ENCODE measurements at places on chromosomes 2 and 18.

DNA sequence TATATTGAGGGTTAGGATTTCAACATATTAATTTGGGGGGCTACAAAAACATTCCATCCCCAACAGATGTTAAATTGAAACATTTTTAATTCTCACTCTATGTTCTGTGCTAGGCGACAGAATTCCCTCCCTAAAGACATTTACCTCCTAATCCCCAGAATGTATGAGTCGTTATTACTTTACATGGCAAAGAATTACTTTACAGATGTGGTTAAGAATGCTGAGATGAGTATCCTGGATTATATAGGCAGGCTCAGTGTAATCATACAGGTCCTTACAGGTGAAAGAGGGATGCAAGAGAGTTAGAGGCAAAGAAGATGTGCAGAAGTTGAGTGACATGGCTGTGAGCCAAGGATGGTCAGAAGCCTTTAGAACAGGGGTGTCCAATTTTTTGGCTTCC lies 974.1 kb upstream of the ACVR2A start:
- DNase-seq: no peak

- DNase-seq: no peak
Measured at GRCh38 chr2:148789059-148789458, 86.0 kb upstream of the KIF5C start.

GRCh38 chr2:231925303-231926179 lies 655 bp downstream of the NPPC start:
- DNase-seq: peak; percentile 54

- no peak for DNase-seq
Measured at GRCh38 chr18:34031810-34032209, 192.9 kb downstream of the NOL4 start.

DNA sequence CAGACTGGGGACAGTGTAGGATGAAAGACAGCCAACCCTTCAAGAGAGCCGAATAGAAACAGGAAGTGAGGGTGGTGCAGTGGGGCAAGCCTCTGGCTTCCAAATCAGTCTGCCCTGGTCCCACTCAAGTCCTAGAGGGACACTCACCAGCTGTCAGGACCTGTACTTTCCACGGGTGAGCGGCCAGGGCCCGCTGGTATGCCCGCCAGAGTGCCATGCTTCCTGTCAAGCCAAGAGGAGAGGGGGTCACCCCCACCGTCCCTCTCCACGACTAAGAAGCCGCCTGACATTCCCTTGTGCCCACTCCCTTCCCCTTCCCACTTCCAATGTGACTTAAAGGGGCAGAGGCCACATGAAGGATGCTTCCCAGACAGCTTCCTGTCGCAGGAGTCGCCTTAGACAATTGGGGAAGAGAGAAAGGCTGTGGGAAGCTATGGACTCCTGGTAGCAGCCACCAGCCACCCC lies 564 bp downstream of the MPV17 start:
- DNase-seq: no peak

DNA sequence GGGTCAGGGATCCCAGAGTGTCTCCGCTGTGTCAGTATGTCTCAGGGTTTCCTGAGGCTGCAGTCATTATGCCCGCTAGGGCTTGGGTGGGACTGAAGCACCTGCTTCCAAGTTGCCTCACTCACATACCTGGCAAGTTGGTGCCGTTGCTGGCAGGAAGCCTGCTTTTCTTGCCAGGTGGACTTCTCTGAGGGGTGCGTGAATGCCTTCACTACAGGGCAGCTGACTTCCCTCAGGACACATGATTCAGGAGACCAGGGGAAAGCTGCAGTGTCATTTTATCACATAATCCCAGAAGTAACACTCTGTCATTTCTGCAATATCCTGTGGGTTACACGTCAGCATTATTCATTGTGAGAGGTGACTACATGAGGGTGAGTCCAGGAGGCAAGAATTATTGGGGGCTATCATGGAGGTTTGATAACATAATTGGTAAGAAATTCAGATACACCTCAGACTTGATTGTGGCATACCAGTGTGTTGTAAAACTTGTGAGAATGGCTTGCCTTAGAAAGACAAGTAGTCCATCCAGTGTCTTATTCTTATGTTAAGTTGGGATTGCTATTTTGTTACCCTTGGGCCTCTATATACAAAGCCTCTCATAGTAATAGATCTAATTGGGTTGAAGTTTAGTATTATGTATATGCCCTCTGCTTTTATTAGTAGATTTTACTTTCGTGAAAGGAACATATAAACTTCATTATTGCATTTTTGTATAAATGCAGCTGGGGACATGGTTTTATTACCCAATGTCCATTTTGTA lies 44.1 kb downstream of the NEDD4L start:
- DNase-seq: no peak

DNA sequence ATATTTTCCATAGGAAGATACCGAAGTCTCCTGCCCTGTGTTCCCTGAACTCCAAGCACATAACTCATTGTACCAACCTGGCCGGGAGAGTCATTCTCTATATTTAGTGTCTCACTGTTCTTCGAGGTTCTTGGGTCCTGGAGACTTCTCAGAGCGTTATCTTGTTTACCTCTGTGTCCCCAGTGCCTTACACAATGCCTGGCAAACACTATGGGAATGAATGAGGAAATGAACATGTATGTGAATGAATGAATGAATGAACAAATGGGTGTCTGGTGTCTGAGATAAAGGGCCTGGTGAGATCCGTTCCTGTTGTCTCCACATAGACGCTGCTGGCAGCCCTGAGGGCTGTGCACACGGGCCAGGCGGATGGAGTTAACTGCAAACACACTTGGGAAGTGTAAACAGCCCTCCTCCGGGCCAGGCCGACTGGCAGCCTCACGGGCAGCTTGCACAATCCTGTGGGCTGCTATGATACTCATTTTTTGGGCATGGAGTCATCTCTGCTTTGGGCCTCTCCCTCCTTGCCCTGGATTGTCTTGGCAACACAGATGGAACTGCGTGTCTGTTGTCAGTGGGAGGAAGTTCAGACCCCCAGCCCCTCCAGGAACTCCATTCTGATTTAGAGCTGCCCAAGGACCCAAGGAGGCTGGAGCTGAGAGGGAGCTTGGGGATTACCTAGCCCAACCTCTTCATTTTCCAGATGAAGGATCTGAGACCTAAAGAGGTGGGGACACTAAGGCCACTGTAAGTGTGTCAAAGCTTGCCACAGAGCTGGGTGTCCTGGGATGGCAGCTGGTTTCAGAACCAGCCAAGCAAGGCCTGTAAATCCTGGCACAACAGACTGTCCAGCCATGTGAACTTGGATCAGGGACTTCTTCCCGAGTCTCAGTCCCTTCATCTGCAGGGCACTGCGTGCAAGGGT lies 124.4 kb downstream of the INHBB start:
- DNase-seq: no peak

DNA sequence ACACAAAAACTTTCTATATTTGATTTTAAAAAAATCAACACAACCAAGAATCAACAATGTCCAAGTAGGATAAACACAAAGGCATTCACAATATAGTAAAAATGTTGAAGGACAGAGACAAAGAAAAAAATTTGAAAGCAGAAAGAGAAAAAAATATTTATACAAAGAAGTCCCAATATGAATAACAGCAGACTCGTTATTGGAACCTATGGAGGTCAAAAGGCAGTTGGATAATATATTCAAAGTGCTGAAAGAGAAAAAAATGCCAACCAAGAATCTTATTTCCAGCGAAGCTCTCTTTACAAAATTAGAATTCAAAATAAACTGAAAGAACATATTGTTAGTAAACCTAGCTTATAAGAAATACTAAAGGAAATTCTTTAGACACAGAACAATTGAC lies 859.5 kb downstream of the LRP1B start:
- DNase-seq: no peak

DNA sequence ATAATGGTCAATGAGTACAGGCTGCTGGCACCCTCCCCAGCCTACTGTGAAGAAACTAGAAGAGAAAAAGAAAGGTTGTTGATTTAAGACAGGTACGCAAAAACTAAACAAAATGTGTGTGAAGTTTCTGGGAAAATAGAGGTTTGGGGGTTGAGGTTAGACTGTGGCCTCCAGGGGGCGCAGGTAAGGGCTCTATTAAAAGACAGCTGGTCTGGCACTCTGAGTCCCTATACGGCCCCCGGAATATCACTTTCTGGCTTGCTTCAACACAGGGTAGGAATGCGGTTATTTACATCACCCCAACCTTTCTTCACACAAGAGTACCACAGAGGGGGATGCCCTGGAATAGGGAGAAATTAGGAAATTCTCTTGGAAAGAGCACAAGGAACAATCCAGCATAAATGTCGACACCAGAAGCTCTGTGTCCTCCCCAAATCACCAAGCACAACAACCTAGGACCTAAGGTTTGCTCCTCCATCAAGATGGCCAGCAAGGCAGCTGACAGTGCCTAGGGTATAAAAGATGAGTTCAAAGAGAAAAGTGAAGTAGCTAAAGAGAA lies 480.8 kb upstream of the KLHL29 start:
- DNase-seq: no peak

- DNase-seq: no peak
Measured at GRCh38 chr2:55073000-55073983, 23.0 kb upstream of the RTN4 start.

DNA sequence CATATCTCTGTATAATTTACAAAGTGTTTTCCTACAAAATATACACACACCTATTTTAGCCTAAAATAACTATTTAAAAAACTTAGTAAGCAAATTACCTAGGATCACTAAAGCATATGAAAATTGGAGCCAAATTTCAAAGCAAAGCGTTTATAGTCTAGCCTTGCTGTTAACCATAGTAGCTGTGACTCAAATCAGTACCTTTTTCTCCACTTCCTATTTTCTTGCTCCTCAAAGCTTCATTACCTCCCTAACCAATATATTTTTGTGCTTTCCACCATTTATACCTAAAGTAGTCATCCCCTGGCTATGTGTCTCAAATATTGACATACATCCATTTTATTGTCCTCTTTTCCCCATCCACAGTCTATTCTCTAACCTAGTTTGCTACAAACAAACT lies 73.1 kb downstream of the ERBB4 start:
- no peak for DNase-seq

DNA sequence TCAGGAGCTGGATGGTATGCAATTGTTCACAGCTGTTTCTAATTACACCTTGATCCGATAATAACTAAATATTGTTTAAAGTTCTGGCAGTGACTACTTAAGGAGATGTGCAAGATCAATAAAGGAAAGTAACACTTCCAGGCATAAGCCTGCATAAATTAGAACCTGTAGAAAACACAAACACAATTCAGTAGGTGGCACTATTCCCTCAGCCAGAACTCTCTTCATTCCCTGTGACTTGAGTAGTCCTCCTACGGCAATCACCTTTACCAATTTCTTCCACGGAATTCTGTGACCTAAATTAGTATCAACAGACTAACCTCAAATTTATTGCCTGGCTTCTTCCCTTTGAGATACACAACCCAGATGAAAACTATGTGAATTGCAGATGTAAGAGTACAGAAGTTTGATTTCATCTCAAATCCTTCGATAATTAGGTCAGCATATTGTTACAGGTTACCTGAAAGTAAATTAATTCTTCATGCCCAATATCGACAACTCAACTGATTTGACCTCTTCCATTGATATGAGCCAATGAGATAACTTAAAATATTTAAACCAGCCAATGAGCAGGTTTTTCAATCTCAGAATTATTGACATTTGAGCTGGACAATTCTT lies 137.8 kb downstream of the PID1 start:
- no peak for DNase-seq

GRCh38 chr2:44242904-44243303 lies 32.4 kb upstream of the SLC3A1 start:
- no peak for DNase-seq

GRCh38 chr2:103293067-103293741 lies 531.4 kb downstream of the TMEM182 start:
- no peak for DNase-seq

DNA sequence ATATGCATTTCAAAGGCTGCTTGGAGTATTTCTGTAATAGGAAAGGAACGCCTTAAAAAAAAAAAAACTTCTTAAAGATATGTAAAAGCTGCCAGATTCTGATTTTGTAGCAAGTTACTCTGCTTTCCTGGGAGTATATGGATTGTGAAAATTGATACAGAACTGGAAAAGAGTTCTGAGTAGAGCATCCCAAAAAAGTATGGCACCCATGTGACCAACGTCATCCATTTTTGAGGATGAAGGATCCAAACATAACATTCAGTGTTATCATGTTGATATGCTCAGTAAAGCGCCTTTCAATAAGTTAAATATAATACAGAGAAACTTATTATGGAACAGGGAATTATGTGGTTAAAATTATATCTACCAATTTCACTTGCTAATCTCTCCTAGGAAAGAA lies 978.4 kb upstream of the POU3F3 start:
- DNase-seq: no peak

DNA sequence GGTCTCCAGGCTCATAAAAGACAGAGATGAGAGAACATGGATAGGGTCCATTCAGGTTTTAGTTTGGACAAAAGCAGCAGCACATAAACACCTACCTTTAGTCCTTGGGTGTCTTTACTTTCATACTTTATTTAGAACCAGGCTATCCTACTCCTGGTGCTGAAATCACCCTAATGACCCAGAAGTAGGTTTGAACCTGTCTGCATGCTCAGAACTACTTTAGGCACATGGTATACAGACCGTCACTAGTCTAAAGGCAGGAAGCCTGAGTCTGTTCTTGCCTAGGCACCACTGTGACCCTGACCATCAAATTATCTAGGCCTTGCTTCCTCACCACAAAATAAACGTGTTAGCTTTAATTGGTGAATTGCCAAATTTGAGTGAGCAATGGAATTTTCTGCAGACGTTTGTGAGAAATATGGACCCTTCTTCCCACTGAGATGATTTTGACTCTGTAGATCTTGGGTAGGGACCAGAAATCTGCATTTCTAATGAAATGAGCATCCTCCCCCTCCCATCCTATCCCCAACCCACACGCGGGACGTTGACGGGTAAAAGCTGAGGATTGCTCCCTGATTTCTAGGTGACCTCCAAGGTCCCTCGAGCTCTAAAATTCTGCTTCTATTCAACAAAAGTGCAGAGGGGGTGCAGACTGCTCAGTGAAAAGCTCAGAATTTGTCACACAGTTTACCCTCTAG lies 75.1 kb downstream of the PLEKHM3 start:
- no peak for DNase-seq

- DNase-seq: no peak
Measured at GRCh38 chr2:12341920-12342319, 374.8 kb upstream of the TRIB2 start.

- DNase-seq: no peak
Measured at GRCh38 chr2:27681841-27682240, 18.2 kb downstream of the SLC4A1AP start.

GRCh38 chr2:182890773-182891378 lies 24.4 kb upstream of the FRZB start:
- DNase-seq: no peak

DNA sequence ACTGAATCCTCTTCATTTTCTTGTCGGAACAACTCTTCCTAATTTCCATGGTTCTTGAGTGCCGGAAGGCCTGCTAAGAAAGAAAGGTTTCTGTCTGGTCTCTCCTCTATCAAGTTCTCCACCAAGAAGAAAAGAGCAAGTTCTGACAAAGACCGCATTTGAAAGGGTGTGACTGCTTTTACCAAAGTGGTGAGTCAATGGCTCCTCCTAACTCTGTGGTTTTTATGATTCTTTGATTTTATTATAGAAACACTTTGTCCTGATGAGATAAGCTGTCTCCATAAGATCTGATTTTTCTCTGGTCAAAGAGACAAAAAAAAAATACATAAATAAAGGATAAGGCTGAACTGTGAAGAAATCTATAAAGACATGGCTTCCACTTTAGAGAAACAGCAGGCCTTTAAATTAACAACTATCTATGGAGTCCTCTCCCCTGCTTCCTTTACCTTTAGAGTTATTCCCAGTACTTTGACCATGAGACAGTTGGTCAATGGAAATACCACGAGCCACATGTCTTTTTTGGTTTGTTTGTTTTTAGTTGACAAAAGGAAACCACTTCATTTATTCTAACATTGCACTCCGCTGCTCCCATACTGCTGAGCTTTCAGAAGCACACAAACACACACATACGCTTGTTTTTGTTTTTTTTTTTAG lies 67.7 kb downstream of the REL start:
- no peak for DNase-seq

All from effector CD8-positive, alpha-beta T cell (primary cell).